ENCODE measurements at places on chromosomes 2 and 18. TPM values are rescaled to one million over a fixed set of nuclear protein-coding genes. Genes with fewer than 3 reads are reported as not detected.

The TRPM8 gene
- 0.25 TPM for polyA plus RNA-seq

The TLX2 gene
- polyA plus RNA-seq: not detected

The CYP27A1 gene
- 21.2 TPM for polyA plus RNA-seq

The HOXD3 gene
- polyA plus RNA-seq: 3.3 TPM

- no peak for DNase-seq
Observed at GRCh38 chr2:179562330-179562885, 297.8 kb upstream of the SESTD1 start.

DNA sequence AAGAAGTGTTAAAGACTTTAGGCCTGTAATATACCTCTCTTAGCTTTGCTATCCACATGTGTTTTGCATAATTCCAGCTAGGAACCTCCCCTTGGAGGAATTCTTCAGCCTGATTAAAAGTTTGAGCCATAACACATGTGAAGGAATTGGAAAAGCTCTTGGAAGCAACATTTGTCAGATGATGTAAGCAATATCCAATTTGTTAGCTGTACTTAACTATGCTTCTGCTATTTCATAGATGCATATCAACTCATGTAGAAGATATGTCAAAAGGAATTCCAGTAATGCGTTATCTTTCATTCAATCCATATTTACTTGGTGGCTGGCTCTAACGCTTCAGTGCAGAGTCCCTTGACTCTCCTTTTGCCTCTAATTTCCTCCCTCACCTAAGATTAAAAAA is 46.2 kb downstream of the PKP4 start:
- peak; percentile 35 for DNase-seq

DNA sequence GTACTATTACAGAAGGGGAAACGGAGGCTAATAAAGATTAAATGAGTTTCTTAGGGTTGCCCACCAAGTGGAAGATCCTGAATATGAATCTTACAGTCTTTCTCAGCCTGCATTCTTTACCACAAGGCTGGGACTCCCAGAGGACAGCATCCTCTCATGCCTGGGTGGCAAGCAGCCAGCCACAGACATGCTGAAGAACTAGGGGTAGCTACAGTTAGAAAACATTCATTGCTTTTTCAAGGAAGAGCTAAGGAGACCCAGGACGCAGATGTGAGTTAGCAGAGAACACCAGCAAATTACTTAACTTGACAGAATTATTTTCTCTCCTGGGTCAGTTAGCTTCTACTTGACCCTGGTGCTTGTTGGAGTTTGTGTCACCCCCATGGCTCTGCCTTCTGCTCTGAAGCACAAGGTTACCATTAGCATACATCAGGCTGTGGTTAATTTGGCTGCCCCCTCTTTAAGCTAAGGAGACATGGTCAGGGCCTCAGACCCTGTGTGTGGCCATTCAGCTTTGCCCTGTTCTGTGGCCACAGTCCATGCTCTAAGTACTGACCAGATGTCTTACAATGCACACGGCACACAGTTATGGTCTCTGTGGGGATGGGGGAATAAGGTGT is 132.3 kb upstream of the TNP1 start:
- DNase-seq: no peak

- DNase-seq: no peak
Observed at GRCh38 chr2:7984693-7985353, 697.0 kb upstream of the ID2 start.

GRCh38 chr2:105977212-105977611 is 216.9 kb downstream of the UXS1 start:
- no peak for DNase-seq

DNA sequence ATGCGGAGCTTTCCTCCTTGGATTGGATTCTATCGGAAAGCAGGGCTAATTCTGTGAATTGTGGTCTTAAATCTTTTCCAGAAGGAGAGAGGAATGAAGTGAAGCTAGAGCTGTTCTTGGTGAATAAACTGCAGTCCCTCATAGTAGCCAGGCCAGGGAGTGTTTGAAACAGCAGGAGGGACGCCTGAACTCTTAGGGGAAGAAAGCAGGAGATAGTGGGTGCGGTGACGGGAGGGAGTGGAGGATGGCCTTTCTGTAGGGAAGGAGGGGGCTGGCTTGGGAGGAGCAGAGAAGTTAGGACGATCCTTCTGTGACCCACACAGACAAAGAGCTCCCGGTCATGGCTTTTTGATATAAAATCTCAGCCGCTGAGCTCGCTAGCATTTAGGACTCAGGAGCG is 47.5 kb upstream of the KCNF1 start:
- DNase-seq: no peak

- no peak for DNase-seq
Observed at GRCh38 chr18:765764-766549, 46.1 kb downstream of the YES1 start.

DNA sequence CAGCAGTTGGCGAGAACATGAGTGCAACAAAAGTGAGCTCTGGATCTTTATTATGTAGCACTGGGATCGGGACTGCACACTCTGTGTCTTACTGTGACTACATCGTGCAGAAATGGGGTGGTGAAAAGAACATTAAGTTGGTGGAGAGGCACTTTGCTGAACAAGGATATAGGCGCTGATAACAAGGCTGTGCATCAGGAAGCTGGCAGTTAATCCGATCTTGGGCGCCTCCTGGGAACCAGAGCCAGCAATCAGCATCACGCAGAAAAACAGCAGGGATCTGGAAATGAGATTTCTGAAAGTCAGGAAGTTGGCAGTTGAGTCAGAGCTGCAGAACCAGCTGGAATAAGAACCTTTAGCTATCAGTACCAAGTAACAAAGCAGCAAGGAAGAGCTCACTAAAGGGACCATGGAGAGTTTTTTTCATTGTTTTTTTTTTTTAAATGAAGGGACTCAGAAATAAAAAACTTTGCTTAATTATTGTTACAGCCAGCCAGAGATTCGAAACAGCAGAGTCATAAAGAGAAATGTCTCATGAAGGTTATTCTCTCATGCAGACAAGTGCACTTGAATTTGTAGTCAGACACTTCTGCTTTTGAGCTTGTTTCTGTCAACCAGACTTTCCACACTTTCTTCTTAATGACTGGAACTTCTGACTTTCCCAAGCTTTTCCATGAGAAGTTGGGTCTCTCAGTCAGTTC is 22.8 kb upstream of the MYO3B start:
- no peak for DNase-seq

GRCh38 chr2:101016-101415 is 54.7 kb upstream of the FAM110C start:
- DNase-seq: no peak

- DNase-seq: no peak
Observed at GRCh38 chr2:34252111-34252510, 653.0 kb upstream of the FAM98A start.

GRCh38 chr18:55861266-55861665 is 273.3 kb upstream of the TCF4 start:
- no peak for DNase-seq

All from forelimb muscle (tissue), 1 donor.